Progenitor cell of endocrine pancreas (in vitro differentiated cells): ENCODE measurements at places on chromosomes 3 and 15. TPM values are rescaled to one million over a fixed set of nuclear protein-coding genes. Genes with fewer than 3 reads are reported as not detected.

- DNase-seq: no peak
Observed at GRCh38 chr15:83472151-83472550, 25.0 kb downstream of the SH3GL3 start.

DNA sequence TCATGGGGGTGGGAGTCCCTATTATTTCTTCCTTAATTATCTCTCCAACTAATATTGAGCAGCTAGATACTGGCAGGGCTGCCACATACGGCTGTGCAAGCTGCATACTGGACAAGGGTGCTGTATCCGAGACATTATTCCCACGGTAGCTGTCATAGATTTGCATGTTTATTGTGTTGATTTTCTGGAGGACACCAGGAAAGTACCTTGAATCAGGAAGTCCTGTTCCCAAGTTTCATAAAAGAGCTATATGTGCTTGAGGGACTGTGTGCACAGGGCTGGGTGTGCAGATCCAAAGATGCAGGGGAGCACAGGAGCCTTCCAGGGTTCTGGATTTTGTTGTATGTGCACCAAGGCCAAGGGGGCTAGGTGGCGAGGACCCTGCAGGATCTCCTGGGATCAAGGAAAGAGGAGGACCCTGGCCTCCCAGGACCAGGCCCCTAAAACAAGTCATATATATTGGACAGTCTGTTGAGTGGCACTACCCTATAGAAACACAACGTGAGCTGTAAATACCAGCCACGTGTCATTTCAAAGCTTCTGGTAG lies 119.2 kb upstream of the ALDH1A3 start:
- no peak for DNase-seq

GRCh38 chr15:70259028-70259424 lies 161.3 kb upstream of the TLE3 start:
- no peak for DNase-seq

The EIF3J gene
- total RNA-seq: 75.8 and 81.7 TPM in 2 replicates

The SH3GL3 gene
- 1.1 and 1.2 TPM in 2 replicates for total RNA-seq

The COL6A6 gene
- 0.12 and 0.13 TPM in 2 replicates for total RNA-seq
